Activated CD8-positive, alpha-beta T cell treated with anti-CD3 and anti-CD28 coated beads, Interleukin-2, amount 10 ng/mL, durations not matched to agents 7 days and 5 days (primary cell): ENCODE measurements at places on chromosomes 3 and 15.

DNA sequence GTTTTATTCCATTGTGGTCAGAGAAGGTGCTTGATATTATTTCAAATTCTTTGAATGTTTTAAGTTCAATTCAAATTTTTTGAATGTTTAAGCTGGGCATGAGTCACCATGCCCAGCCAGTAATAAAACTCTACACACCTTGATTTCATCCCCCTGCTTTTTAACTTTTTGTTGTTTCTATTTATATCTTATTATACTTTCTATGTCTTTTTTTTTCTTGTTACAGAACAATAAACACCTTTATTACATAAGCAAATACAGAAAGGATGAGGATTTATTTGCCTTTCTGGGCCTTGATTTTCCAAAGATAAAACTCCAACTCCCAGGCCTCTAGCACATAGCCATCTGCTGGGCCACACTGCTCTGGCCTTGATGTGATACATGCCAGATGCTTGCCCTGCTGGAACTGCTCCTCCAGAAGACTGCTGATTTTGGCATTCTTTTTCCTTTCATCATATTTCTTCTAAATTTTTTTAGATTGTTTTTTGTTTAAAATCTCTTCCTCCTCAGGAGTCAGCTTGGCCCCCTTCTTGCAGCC, 14.0 kb downstream of the DNAH12 start:
- no peak overlapping the region for H3K4me3 ChIP-seq
- H3K36me3 ChIP-seq = no peaks in the 10 kb centered on the region
- H3K27ac ChIP-seq = no peak overlapping the region
- H3K4me1 ChIP-seq = no peaks in the 10 kb centered on the region
- DNase-seq = no peak
- peaks cover 16% of the 10 kb centered on the region for H3K27me3 ChIP-seq

DNA sequence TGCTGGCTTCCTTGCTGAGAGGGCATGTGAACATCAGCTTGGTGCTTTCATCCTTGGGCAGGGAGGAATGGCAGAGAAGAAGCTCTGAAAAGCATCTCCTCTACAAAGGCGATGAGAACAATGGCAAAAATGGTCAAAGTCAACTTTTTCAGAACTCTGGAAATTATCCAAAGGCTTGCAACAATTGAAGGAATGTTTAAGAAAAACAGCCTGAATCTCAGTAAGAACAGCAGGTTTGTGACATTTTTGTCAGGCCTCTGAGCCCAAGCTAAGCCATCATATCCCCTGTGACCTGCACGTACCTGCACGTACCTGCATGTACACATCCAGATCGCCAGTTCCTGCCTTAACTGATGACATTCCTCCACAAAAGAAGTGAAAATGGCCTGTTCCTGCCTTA, 51.8 kb downstream of the ONECUT1 start:
- H3K4me1 ChIP-seq = peaks cover 18% of the 10 kb centered on the region
- DNase-seq = no peak
- no peak overlapping the region for H3K4me3 ChIP-seq

GRCh38 chr15:92825985-92826384, 74.1 kb upstream of the CHD2 start:
- no peak overlapping the region for H3K4me3 ChIP-seq
- H3K27me3 ChIP-seq = no peaks in the 10 kb centered on the region
- peaks cover 36% of the 10 kb centered on the region for H3K4me1 ChIP-seq

GRCh38 chr3:46378426-46378942, 7.7 kb downstream of the CCR5 start:
- no peaks in the 10 kb centered on the region for H3K27me3 ChIP-seq
- H3K27ac ChIP-seq = no peak overlapping the region
- H3K4me3 ChIP-seq = no peak overlapping the region
- peaks cover 40% of the 10 kb centered on the region for H3K36me3 ChIP-seq
- H3K4me1 ChIP-seq = peaks cover 76% of the 10 kb centered on the region
- DNase-seq = peak; percentile 82

DNA sequence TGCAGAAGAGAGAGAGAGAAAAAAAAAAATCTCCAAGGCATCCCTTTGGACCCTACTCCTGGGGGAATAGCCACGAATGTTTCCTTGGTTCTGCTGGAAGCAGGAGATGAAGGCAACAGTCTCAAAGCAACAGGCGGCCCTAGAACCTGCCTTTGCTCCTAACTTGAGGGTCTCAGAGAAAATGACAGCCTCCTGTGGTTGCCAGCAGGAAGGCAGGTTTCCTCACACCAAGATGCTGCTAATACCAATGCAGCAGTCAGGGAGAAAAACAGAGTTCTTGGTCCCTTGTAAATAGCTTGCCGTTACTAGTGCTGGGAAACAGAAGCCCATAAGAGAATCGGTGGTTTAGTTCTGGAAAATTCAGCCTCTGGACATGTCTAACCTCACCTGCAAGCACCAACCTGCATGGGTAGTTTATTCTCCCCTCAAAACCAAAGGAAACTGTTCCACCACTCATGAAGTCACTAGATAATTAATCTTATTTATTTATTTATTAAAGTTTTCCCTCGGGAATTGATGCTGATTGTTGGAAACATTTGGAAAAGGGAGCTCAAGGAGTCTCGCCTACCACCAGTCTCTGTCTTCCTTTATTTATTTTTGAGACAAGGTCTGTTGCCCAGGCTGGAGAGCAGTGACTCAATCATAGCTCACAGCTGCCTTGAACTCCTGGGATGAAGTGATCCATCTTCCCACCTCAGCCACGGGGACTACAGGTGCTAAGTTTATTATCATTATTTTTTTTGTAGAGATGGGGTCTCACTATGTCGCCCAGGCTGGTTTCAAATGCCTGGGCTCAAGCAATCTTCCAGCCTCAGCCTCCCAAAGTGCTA, 883 bp upstream of the FRMD4B start:
- H3K4me3 ChIP-seq = peak overlapping the region; percentile 60
- H3K36me3 ChIP-seq = no peaks in the 10 kb centered on the region
- H3K27me3 ChIP-seq = peaks cover 63% of the 10 kb centered on the region
- DNase-seq = no peak
- peaks cover 20% of the 10 kb centered on the region for H3K4me1 ChIP-seq
- H3K27ac ChIP-seq = no peak overlapping the region

DNA sequence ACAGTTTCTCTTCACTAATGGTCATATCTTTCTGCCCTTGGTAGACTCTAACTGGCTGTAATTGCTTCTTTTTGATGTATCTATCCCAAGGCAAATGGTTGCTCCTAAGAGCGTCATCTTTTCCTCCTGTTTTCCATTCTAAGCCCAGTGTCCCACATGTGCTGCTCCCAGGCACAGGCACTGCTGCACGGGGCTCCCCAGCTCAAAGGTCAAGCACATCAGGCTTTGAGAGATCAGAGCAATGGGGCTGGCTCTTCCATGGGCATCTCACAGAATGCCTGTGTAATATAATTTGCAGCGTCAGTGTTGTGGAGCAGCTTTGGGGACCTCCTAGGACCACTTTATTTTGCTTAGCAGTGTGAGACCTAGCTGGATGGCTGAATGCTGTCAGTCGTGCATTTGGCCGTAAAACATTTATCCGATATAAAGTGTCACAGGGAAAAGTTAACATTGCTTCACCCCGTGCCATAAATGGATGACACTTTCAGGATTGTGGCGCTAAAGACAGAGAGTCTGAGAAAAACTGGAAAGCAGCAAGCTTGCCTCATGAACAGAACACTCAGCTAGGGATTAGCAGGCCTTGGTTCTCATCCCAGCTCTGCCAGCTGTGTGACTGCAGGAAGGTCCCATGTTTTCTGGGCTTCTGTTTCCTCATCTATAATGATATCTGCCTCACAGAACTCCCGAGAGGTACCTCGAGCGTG, 277.5 kb upstream of the TBL1XR1 start:
- H3K36me3 ChIP-seq = no peaks in the 10 kb centered on the region
- no peak overlapping the region for H3K4me3 ChIP-seq
- no peaks in the 10 kb centered on the region for H3K27me3 ChIP-seq

DNA sequence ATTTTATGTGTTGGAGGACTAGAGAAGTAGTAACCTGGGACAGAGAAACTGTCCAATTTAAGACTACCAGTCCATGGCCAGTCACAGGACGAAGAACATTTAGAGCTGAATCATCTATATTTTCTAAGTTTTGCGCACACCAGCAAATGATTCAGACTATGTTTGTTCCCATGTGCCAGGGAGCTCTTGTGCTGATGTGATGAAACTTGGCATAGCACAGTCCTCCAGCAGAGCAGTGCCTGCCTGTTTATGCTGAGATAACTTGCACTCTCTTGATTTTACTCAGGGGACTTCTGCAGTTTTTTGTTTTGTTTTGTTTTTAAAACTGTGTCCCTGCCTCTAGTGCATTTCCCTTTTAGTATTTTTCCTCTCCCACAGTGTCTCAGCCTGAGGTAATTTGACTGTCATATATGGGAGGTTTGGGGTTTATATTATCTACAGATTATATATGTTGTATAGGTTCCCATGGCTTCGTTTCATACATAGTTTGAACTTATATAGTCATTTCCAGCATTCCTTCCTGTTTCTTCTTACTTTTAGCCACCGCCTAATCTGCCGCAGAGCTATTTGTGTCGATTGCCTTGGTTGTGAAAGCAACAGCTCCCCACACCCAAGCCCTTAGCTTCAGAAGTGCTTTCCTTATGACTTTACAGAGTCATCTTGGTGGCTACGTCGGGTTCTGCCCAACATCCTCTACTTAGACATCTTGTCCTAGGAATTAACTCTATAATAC, 45.5 kb downstream of the PPM1L start:
- no peaks in the 10 kb centered on the region for H3K27me3 ChIP-seq
- peaks cover 13% of the 10 kb centered on the region for H3K4me1 ChIP-seq

- H3K36me3 ChIP-seq = no peaks in the 10 kb centered on the region
- no peak overlapping the region for H3K4me3 ChIP-seq
- no peaks in the 10 kb centered on the region for H3K27me3 ChIP-seq
- no peak for DNase-seq
- peak overlapping the region; percentile 21 for H3K27ac ChIP-seq
Measured at GRCh38 chr15:67731112-67731721, 94.1 kb upstream of the SKOR1 start.

- H3K27me3 ChIP-seq = no peaks in the 10 kb centered on the region
- H3K27ac ChIP-seq = no peak overlapping the region
- H3K36me3 ChIP-seq = no peaks in the 10 kb centered on the region
Measured at GRCh38 chr3:163671201-163671600, 1407.1 kb downstream of the SI start.

GRCh38 chr3:3015185-3016089, 94.7 kb downstream of the IL5RA start:
- H3K4me3 ChIP-seq = no peak overlapping the region
- DNase-seq = no peak
- H3K27ac ChIP-seq = no peak overlapping the region

- H3K4me1 ChIP-seq = no peaks in the 10 kb centered on the region
- no peak overlapping the region for H3K27ac ChIP-seq
- H3K27me3 ChIP-seq = peaks cover 31% of the 10 kb centered on the region
- no peaks in the 10 kb centered on the region for H3K36me3 ChIP-seq
Measured at GRCh38 chr15:77627067-77627466, 5.6 kb downstream of the LINGO1 start.
